Stimulated activated CD4-positive, alpha-beta T cell treated with anti-CD3 and anti-CD28 coated beads, Interleukin-2, amount 100 ng/mL, for 24 hours (primary cell): ENCODE measurements at places on chromosomes 3 and 15.

GRCh38 chr15:75199357-75199940 lies 2.2 kb upstream of the C15orf39 start:
- no peak for DNase-seq

GRCh38 chr15:60006203-60006862 lies 2.2 kb downstream of the FOXB1 start:
- peak; percentile 62 for DNase-seq

- DNase-seq: no peak
Measured at GRCh38 chr3:151804267-151804666, 9.6 kb upstream of the AADAC start.

DNA sequence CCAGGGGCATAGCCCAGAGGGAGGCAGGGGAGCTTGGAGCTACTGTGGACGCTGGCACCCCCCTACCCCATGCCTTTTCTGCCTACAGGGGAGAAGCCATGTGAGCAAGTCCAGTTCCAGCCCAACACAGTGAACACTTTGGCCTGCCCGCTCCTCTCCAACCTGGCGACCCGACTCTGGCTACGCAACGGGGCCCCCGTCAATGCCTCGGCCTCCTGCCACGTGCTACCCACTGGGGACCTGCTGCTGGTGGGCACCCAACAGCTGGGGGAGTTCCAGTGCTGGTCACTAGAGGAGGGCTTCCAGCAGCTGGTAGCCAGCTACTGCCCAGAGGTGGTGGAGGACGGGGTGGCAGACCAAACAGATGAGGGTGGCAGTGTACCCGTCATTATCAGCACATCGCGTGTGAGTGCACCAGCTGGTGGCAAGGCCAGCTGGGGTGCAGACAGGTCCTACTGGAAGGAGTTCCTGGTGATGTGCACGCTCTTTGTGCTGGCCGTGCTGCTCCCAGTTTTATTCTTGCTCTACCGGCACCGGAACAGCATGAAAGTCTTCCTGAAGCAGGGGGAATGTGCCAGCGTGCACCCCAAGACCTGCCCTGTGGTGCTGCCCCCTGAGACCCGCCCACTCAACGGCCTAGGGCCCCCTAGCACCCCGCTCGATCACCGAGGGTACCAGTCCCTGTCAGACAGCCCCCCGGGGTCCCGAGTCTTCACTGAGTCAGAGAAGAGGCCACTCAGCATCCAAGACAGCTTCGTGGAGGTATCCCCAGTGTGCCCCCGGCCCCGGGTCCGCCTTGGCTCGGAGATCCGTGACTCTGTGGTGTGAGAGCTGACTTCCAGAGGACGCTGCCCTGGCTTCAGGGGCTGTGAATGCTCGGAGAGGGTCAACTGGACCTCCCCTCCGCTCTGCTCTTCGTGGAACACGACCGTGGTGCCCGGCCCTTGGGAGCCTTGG lies 5.6 kb downstream of the CIB1 start:
- DNase-seq: no peak

GRCh38 chr15:100704281-100705055 lies 102.1 kb downstream of the ASB7 start:
- no peak for DNase-seq
